Right forelimb (tissue), 1 donor: ENCODE measurements at places on chromosomes 5 and 9.
A peak's percentile ranks its signal among the peaks of the same experiment; 100 is the strongest.

GRCh38 chr5:106843812-106844416 lies 826.8 kb downstream of the EFNA5 start:
- no peak for DNase-seq

DNA sequence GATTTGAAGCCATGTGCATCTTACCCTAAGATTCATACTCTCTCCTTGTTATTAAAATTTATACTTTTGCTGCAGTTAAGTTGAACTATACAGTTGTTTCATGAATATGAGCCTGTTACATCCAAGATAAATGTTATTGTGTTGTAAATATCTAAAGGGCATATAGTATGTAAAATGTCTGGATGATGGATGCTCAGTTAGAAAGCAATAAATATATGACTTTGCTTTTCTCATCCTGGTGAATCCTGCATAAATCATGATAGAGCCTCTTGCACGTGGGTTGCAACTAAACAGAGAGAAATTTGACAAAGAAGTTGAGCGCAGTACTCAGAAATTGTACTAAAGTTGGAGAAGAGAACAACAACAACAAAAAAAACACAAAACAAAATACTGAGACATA lies 99.5 kb downstream of the PRDM9 start:
- no peak for DNase-seq

- peak; percentile 40 for DNase-seq
Observed at GRCh38 chr5:132465059-132465707, 25.4 kb downstream of the IRF1 start.

GRCh38 chr9:80698725-80699410 lies 990.5 kb downstream of the TLE1 start:
- no peak for DNase-seq

- DNase-seq, result no peak
Observed at GRCh38 chr9:19595003-19595402, 186.2 kb downstream of the ACER2 start.

- DNase-seq, result no peak
Observed at GRCh38 chr9:120859361-120859760, 16.6 kb upstream of the PSMD5 start.

- no peak for DNase-seq
Observed at GRCh38 chr5:6069496-6070185, 308.7 kb downstream of the MED10 start.

DNA sequence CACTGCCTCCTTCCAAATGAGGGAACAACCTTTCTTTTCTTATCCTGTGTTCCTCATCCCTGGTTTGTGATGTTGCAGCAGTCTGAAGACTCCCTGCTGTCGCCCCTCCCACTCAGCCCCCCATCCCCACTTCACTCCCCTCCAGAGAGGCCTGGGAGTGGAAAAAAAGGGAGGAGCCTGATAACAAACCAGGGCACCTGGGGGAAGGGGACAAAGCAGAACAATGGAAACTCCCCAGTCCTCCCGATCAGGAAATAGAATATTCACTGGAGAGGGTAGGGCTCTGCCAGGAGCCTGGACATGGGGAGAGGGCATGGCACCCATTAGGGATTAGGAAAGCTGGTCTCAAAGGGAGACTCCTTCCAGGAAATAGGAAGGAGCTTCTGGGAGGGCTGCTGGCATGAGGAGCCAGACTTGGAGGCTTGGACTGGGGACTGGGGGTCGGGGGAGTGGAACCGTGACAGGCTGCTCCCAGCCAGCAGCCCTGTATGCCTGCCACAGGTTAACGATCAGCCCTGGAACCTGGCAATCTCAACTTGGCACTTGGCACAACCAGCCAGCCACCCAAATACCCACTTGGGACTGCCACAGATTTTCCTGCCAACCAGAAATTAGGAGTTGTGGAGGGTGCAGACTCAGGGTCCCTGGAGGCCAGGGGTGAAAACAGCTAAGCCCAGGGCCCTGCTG lies 20.0 kb downstream of the PCDH1 start:
- DNase-seq, result no peak

DNA sequence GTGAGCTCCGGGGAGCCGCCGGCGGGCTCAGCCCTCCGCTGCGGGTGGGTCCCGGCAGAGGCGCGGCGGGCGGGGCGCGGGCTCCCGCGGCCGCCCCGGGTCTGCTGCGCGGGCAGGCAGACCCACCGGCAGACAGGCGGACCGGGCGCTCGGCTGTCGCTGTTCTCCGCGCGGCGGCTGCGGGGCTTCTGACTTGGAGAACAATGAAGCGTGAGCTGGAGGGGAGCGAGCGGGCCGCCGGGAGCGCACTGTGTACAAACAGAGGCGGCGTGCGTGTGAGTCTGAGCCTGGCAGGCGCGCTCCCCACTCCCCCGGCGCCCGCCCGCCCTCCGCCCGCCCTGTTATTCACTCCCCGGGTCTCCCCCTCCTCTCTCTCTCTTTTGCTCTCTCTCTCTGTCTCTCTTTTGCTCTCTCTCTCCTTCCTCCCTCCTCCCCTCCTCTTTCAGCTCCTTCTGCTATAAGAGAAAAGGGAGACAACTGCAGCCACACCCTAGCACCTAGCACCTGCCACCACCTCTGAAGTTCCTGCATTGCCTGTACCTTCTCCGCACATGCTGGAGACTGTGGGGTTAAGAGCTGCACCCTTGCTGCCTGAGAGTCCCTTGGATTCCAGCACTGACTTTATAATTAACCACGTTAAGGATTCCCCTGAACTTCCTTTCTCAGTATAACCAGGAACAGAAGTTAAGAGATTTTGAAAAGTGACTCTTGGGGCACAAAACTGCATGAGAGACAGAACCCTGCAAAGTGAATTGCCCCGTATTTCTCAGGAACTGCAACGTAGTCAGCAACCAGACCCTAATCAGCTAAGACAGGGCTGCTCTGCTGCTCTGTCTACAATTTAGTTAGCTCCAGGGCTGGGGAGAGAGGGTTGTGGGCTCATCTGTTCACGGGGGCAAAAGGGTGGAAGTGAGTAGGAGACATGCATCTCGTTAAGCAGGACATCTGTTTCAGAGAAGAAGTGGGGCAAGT lies at the start of gene EDIL3:
EDIL3 (minus strand) TSS at position 277 of the 972 bp plus-strand sequence. CDS start 506 bp downstream, outside the sequence.
- peak; percentile 68 for DNase-seq

GRCh38 chr5:137113161-137113560 lies 386.0 kb downstream of the SPOCK1 start:
- no peak for DNase-seq

GRCh38 chr5:5584236-5584745 lies 161.8 kb downstream of the ICE1 start:
- DNase-seq, result no peak

DNA sequence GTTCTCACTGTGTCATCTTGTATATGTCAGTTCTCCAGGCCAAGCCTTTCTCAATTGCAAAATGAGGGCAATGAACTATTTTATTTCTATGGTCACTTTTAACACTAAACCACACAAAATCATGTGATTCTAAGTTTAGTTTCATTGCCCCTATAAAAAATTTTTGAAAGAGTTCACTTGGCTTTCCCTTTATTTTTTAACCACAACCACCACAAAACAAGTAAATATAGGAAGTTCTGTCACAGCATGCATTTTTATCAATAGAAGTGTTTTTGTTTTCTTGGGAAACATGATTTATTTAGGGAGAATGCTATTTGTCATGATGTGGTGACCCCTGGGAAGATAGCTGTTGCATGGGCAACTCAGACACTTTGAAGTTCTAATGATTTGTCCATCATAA lies 169.1 kb downstream of the CSNK1G3 start:
- DNase-seq, result no peak

GRCh38 chr9:124949387-124949786 lies 8.5 kb upstream of the GOLGA1 start:
- no peak for DNase-seq

GRCh38 chr5:122736086-122736845 lies 38.6 kb upstream of the SNX2 start:
- DNase-seq, result no peak

DNA sequence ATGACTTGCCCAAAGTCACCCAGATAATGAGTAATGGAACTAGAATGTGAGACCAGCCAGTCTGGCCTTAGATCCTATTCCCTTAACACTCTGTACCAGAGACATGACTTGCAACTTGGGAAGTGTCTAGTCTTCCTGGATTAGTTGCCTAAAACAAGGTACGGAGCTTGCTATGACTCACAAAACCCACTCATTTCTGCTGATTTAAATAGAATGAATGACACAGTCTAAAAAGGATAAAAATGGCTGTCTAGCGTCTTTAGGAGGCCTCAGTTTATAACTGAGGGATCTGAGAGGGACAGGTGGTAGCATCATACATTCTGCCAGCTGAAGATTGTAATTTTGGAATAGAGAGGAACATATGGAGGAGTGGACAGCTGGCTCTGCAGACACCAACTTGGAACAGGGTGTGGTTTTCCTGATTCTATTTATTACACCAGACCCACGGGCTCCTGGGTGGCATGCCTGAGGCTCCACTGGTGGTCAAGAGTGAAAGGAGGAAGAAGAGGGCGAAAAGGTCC lies 62.7 kb downstream of the ABLIM3 start:
- no peak for DNase-seq

DNA sequence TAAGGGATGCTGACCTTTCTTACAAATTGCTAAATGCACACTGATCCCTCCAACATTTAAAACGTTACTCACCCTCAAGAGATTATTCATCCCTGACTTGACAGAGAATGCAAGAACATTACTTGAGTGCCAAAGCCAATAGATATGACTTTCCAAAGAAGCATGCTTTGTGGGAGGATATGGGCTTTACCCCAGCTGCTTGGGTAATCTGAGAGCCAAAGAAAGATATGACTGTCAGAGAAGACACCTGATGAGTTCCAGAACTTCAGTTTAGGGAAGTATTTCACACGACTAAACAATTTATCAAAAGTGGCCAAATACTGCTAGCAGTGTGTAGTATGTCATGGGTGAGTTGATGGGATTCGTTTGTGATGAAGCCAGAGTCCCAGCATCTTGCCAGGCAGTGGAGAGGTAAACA lies 7.4 kb upstream of the SPDL1 start:
- no peak for DNase-seq

- DNase-seq, result no peak
Observed at GRCh38 chr5:126360467-126360866, 62.7 kb upstream of the GRAMD2B start.

- no peak for DNase-seq
Observed at GRCh38 chr9:134225186-134225585, 60.8 kb upstream of the RNU6ATAC start.

DNA sequence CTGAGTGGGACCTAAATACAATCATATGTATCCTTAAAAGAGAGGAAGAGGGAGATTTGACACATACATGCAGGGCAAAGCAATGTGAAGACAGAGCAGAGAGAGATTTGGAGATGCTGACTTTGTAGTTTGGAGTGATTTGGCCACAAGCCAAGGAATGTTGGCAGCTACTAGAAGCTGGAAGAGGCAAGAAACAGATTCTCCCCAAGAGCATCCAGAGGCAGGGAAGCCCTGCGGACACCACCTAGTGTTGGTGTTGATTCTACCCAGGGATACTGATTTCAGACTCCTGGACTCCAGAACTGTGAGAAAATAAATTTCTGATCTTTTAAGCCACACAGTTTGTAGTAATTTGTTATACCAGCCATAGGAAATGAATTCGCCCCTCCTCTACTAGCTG lies 64.9 kb upstream of the OSMR start:
- DNase-seq, result peak; percentile 71

- DNase-seq, result no peak
Observed at GRCh38 chr5:2718115-2718514, 33.4 kb downstream of the IRX2 start.

DNA sequence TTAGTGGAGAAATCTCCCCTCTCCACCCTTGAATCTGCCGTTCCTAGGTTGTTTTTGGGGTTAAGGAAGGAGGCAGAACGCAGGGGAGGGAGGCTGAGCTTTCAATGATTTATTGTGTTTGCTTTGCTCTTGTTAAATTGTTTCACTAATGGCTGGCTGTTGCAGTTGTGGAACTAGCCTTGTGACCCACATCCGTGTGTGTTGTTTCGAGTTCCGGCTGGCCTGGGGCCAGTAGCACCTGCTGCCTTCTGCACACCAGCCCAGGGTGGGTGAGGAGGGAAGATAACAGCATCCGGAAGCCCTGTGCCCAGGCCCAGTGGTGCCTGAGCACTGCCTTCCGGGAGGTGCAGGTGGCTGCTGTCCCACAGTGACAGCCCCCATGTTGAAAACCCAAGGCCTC lies 3.6 kb downstream of the ERGIC1 start:
- no peak for DNase-seq

DNA sequence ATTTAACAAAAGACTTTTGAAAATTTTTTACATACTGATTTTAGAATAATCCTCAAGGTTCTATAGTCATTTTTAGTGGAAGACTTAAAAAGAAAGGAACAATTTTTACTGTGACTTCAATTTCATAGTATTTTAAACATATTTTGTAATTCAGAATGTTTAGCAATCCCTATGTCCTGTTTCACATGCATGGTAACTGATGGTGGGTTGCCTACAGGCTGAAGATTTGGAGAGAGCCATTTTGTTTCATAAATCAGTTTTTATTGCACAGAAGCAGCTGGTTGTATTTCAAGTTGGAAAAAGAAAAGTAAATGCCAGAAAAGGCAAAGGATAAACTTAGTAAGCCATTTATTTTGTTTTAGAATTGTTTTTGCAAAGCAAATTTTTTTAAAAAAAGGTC lies 24.0 kb downstream of the STARD4 start:
- no peak for DNase-seq

DNA sequence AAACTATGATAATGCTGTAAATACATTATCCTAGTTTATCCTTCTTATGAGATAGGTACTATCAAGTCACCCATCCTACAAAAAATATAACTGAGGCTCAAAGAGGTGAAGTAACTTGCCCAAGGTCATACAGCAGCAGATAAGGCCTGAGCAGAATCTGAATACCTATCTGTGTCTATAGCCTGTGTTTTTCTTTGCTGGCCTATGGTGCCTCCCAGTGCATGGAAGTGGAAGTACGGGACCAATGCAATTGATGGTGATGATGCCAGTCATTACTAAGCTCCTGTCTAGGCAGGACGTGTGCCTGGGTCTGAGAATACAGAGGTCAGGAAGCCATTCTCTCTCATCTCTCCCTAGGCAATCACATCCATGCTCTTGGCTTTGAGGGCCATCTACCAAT lies 67.8 kb downstream of the FAT2 start:
- DNase-seq, result no peak

DNA sequence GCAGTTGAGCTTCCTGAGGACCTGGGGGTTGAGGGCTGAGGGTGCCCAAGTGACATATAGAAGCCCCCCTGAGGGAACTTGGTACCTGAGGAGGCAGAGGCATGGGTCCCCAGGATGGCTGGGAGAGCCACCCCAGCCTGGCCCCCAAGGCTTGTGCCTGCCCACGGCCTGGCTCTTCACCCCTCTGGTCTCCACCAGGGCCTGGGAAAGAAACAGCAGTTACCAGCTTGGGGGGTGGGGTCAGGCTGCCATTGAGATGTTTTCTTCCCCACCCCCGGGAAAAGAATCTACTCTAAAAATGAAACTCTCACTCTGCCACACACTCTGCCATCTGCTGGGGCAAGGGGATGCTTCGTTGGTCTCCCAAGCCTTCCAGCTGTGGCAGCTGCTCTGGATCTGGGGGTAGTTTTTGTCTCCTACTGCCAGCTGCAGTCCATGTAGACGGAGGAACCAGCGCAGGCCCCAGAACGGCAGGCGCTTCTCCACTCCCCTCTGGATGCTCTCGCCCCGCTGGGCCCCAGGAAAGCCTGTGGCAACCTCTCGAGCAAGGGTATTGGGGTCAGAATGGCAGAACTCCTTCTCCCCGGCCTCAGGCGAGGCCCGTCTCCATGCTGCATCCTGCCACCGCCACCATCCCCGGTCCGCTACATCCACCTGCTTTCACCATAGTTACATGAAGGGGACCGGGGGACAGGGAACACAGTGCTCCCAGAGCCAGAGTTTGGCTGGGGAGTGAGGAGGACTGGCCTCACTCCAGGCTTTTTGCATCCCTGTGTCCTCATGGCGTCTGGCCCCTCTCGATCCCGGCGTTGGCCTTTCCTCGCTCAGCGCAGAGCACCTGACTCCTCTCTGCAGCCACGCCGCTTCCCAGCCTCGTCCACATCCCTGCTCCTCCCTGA lies 123.5 kb downstream of the DAB2IP start:
- no peak for DNase-seq

- no peak for DNase-seq
Observed at GRCh38 chr5:131282235-131282634, 18.4 kb downstream of the CDC42SE2 start.
